ENCODE measurements at places on chromosomes 4 and X.

DNA sequence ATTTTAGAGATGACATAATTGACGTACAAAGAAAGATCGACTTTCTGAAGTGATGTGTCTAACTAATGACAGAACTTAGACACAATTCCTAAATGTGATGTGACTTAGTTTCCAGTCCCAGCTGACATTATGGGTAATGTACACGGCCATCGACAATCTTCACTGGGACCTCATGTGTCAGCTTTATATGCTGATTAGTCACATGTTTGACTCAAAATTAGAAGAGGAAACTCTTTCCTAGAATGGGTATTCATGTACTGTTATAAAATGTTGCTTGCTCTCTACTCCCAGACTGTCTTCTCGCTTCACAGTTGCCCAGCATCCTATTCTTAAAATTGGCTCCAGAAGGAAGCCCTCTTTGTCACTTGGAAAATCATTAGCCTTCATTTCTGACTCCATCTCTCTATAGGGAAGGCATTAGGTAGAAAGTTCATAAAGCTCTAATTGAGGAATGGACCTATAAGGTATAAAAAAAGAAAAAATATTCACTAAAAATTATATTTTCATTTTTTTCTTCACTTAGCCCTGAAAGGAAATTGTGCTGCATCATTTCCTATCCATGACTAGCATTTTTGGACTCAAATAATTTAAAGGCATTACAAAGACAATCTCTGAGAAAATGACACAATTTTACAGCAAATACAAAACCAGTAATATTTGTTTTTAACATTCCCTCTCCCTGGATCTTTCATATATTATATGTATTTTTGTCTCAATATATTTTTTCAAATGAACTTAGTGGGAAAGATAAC lies 554.6 kb downstream of the INPP4B start:
- DNase-seq, result no peak

- no peak for DNase-seq
Measured at GRCh38 chr4:538542-539142, 37.5 kb downstream of the TMEM271 start.

DNA sequence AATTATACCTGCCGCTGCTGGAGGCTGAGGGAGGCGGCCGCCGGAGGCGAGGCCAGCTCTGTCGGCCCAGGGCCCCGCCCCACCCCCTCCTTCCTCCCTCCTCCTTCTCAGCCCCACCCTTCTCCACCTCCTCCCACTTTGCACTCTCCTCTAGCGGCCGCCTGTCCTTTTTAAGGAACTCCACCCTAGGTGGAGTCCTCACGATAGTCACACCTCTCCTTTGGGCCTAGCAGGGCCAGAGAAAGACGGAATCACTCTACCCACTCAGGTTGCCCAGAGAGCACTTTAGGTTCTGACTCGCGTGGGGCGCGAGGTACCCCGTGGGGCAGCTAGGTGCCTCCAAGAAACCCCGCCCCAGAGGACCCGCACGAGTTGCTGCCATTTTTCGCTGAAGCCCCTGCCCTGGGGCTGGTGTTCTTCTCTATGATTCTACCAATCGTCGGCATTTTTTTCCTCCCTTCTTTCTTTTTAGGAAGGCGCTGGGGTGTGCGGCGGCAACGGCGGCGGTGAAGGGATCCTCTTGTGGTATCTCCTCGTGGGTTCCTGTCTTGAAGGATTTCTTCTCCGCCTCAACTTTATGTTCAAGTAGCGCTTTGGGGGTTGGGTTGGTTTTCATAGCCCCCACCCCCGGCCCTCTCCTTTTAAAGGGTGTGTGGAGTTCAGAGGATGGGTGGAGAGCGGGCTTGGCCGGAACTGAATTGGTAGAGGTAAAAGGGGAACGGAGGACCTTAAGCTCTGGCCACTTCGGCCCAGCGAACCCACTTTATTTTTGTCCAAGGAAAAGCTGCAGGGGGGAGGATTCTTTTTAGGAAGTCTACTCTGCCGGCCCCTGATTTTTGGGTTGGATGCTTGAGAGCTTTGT lies at the start of gene KLF8:
Gene KLF8 (plus strand): TSS at position 136 of the 862 bp plus-strand sequence. CDS start 979 bp downstream, outside the sequence.
- peak; percentile 34 for DNase-seq

GRCh38 chrX:104659005-104659744 lies 93.2 kb downstream of the IL1RAPL2 start:
- no peak for DNase-seq

GRCh38 chr4:663438-664428 lies 10.3 kb downstream of the ATP5ME start:
- no peak for DNase-seq

Measured in tibial nerve (tissue), 4 donors.